Suppressor macrophage treated with lipopolysaccharide for 1 hour (primary cell): ENCODE measurements at places on chromosomes 2 and 18.

- no peak for DNase-seq
These were observed 424.8 kb upstream of the ZEB2 start for GRCh38 chr2:144944546-144945220.

GRCh38 chr2:155412598-155412997 is 714.1 kb downstream of the KCNJ3 start:
- no peak for DNase-seq

- no peak for DNase-seq
These were observed 4.2 kb downstream of the CNGA3 start for GRCh38 chr2:98350411-98350810.

DNA sequence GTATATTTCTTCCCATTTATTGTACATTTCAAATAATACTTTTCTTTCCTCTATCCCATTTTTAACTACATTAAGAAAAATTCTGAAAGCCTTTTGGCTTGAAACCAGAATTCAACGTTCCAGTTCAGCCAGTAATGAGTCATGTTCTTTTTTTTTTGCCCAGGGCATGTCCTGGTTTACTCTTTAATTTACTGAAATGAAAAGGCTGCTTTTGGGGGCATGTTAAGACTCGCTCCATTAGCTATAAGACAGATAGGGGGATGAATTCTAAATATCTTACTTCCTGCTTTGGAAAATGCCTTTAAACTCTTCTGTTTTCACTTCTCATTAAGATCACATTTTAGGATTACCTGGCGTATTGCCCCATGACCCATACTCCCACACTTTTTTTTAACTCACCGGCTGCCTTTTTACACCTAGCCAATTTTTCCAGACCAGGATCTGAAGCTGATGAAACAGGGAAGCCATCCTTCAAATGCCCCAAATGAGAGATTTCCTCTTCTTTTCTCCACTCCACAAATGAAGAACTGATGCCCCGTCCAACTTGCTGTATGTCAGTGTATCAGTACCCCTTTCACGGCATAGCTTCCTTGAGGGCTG is 585 bp downstream of the ABCA12 start:
- DNase-seq, result no peak

DNA sequence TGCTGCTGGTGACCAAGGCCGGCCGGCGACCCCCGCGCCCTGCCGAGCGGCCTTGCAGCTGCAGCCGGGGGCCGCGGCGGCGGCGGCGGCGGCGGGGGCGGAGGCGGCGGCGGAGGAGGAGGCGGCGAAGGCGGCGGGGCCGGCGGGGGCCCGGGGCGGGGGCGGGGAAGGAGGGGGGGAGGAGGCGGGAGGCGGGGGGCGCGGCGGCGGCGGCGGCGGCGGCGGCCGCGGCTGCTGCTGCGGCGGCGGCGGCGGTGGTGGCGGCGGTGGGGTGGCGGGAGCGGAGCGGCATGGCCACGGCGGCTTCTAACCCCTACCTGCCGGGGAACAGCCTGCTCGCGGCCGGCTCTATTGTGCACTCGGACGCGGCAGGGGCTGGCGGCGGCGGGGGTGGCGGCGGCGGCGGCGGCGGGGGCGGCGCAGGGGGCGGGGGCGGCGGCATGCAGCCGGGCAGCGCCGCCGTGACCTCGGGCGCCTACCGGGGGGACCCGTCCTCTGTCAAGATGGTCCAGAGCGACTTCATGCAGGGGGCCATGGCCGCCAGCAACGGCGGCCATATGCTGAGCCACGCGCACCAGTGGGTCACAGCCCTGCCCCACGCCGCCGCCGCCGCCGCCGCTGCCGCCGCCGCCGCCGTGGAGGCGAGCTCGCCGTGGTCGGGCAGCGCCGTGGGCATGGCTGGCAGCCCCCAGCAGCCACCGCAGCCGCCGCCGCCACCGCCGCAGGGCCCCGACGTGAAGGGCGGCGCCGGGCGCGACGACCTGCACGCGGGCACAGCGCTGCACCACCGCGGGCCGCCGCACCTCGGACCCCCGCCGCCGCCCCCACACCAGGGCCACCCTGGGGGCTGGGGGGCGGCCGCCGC is 1.5 kb downstream of the POU3F3 start:
- DNase-seq, result no peak

DNA sequence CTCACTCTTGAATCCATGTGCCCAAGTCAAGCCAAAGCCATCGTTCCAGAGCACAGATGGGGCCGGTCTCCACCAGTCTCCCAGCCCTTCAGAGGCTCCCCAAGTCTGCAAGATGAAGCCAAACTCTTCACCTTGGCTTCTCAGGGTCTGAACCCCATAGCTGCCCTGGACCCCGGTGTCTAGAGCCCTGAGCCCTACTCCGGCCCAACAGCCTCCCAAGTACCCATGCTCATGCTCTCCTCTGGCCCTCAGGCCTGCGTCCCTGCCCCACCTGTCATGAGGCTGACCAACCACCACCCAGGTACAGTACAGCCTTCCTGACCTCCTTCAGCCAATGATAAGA is 46.0 kb downstream of the ZNF516 start:
- DNase-seq, result no peak

- DNase-seq, result no peak
These were observed 33.0 kb downstream of the LANCL1 start for GRCh38 chr2:210443527-210443926.

DNA sequence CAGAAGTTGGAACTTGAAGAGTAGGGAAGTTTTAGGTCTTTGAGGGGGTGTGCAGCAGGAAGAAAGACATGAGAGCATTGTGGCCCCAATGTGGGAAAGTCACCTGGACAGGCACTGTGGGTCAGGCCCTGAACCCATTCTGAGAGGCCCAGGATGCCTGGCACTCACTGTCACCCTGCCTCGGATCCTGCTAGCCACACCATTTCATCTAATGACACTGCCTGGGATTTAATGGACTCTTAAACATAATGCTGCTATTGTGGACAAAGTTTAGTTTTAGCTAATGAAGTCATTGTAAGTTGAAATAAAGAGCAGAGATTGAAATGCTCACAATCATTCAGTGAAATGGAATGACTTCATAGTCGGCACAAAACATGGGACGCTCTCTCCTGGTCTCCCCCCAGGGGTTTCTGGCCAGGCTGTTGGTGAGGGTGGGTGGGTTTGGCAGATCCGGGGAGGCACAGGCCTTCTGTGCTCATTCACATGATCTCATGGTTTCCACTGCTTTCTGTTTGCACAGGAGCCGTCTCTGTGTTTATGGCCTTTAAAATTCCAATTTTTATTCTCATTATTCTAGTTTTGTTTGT is 141.8 kb upstream of the KLHL29 start:
- no peak for DNase-seq

DNA sequence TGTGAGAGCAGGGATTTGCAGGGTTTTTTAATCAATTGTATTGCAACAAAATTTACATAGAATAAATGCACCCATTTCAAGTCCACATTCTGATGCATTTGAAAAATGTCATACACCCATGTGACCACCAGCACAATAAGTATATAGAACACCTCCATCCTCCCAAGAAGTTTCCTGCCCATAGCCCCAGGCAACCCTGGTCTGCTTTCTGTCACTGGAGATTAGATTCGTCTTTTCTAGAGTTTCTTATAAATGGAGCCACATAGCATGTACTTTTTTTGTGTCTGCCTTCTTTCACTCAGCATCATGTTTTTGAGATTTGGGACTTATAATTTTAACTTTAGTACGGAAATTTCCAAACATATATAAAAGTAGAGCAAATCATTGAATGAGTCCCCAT is 127.2 kb upstream of the EPAS1 start:
- no peak for DNase-seq

DNA sequence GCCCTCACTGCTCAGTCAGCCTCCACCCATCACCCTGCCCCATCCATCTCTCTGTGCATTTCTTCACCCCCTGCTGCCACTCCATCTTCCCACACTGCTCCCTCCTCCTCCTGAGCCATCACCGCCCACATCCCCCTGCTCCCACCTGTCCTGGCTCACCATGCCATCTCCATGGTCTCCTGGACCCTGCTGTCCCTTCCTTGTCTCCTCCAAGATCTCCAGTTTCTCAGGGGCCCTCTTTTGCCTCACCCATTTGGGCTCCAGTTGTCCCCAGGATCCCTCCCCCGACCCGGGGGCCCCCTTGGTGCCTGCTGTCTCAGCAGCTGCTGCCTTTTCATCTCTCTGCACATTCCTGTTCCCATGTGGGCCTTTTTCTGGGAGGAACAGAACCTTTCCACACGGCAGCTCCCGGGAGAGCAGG is 10.6 kb downstream of the SPEG start:
- no peak for DNase-seq

DNA sequence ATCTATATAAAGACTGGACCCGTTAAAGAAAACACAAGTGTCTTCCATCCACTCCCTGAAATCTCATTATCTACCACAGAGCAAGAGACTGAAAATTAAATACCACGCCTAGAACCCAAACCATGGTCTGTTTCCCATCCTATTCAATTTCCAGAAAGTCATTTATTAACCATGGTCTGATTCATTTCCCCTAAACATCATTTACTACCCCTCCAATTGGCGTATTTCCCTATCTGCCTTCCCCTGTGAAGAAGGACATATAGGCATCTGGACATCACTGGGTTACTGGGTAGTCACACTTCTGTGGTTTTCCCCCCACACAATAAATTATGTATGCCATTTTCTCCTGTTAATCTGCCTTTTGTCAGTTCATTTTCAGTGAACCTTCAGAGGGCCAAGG is 30.8 kb downstream of the CCDC93 start:
- DNase-seq, result peak; percentile 8

GRCh38 chr2:164745012-164745797 is 96.4 kb downstream of the COBLL1 start:
- DNase-seq, result no peak

GRCh38 chr2:39521876-39522517 is 84.9 kb upstream of the MAP4K3 start:
- no peak for DNase-seq

DNA sequence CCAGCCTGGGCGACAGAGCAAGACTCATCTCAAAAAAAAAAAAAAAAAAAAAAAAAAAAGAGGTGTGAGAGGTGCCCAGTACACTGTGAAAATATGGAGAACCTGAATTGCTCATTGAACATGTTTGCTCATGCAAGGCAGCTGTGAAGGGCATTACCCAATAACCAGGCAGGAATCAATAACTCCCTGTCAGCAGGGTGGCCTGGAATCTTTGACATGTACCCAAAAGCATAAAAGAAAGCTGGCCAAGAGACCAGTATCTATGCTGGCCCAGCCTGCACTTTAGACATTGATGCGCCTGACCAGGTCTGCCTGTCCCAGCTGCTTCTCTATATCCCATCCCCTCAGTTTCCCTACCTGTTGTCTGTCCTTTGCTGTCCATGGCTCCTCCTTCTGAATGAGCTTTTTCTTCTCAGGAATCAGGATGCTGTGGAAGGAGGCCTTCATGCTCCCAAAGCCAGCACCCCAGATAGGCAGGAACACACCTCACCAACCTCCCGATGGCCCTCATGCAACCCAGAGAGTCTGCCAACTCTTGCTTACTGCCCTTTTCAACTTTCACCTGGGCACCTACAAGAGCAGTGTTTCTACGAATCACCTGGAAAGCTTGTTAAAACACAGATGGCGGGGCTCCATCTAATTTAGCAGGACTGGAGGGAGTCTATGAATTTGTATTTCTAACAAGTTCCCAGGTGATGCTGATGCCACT is 83.4 kb upstream of the PPP1CB start:
- no peak for DNase-seq

- no peak for DNase-seq
These were observed 25.1 kb upstream of the TMEM214 start for GRCh38 chr2:27007416-27008374.

GRCh38 chr2:75375646-75376582 is 176.6 kb upstream of the TACR1 start:
- no peak for DNase-seq

- peak; percentile 56 for DNase-seq
These were observed 35.7 kb downstream of the ODC1 start for GRCh38 chr2:10412380-10412779.

DNA sequence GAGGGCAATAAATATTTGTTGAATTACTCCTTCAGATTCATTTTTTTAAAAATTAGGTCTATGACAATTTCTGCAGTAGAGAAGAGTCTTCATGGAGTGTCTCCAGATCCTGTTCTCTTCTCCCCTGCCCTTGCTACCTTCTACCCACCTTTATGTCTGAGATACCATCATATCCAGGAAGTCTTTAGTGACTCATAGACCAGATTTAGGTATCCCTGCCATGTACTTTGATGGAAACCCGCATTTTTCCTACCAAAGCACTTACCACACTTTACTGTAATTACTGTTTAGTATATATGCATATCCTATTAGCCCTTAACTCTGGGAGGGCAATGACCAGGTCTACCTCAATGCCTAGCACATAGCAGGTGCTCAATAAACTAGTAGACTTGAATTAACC is 11.6 kb downstream of the ZNF397 start:
- no peak for DNase-seq

GRCh38 chr18:51235009-51235789 is 37.7 kb upstream of the MEX3C start:
- DNase-seq, result peak; percentile 71

GRCh38 chr2:159856760-159857159 is 58.8 kb upstream of the CD302 start:
- no peak for DNase-seq

GRCh38 chr2:195912079-195912478 is 156.6 kb downstream of the DNAH7 start:
- no peak for DNase-seq

DNA sequence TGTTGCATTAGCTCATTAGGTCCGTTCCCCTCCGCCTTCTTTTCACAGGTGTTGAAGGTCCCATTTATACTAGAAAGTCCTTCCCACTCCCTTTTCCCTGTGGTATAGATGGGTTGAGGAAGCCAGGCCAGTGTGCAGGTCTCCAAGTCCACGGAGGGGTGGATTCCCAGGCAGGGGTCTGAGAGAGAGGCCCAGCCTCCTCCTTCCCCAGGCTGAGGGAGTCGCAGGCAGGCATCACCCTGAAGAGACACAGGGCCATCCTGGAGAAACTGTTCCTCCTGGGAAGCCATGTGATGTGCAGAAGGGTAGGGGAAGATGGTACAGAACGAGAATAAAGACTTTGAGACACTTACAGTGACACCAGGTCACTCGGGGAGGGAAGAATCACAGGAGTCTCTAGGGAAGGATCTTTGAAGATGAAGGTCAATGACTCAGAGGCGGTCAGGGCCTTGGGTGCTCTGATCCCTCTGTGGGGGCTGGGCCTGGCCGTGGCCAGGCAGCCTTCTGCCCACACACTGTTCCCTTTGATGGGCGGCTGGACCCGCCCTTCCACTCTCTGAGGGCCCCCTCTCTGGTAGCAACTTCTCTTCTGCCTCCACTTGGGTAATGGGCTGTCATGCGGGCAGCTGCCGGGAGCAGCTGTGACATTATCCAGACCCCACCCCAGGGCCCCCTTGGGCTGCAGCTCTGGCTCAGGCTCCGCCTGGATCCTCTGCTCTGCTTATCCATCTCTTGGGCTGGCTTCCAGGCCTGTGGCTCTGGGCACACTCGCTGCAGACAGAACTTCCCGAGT is 45.1 kb downstream of the RHOB start:
- peak; percentile 39 for DNase-seq
